ENCODE measurements at places on chromosomes 12 and 14. TPM values are rescaled to one million over a fixed set of nuclear protein-coding genes. Genes with fewer than 3 reads are reported as not detected.

- no peak overlapping the region for H3K27ac ChIP-seq
- H3K36me3 ChIP-seq, result no peaks in the 10 kb centered on the region
- no peak for DNase-seq
- H3K4me1 ChIP-seq, result no peaks in the 10 kb centered on the region
- H3K27me3 ChIP-seq, result no peaks in the 10 kb centered on the region
These were observed 88.8 kb downstream of the KCNH5 start for GRCh38 chr14:62956413-62956812.

- DNase-seq, result no peak
- H3K27ac ChIP-seq, result no peak overlapping the region
- H3K4me1 ChIP-seq, result peaks cover 19% of the 10 kb centered on the region
- peaks cover 9% of the 10 kb centered on the region for H3K36me3 ChIP-seq
These were observed 154.9 kb downstream of the CHST11 start for GRCh38 chr12:104611671-104612070.

GRCh38 chr14:53062856-53063255, 90.3 kb downstream of the DDHD1 start:
- DNase-seq, result no peak
- H3K4me1 ChIP-seq, result no peaks in the 10 kb centered on the region
- H3K4me3 ChIP-seq, result no peak overlapping the region
- no peaks in the 10 kb centered on the region for H3K27me3 ChIP-seq

The C12orf60 gene
- 4.0 TPM for total RNA-seq

GRCh38 chr14:103456167-103456835, 66.3 kb downstream of the CKB start:
- no peak for DNase-seq
- H3K4me3 ChIP-seq, result no peak overlapping the region
- H3K36me3 ChIP-seq, result peaks cover 33% of the 10 kb centered on the region
- H3K27ac ChIP-seq, result peak overlapping the region; percentile 10
- no peaks in the 10 kb centered on the region for H3K27me3 ChIP-seq
- peaks cover 8% of the 10 kb centered on the region for H3K4me1 ChIP-seq

The ACSM4 gene
- total RNA-seq, result not detected

- H3K4me3 ChIP-seq, result no peak overlapping the region
- no peak overlapping the region for H3K27ac ChIP-seq
- DNase-seq, result no peak
- no peaks in the 10 kb centered on the region for H3K36me3 ChIP-seq
- no peaks in the 10 kb centered on the region for H3K4me1 ChIP-seq
These were observed 137.8 kb downstream of the SLC15A4 start for GRCh38 chr12:128685903-128686475.

GRCh38 chr12:49783917-49784676, 42.7 kb downstream of the TMBIM6 start:
- peaks cover 10% of the 10 kb centered on the region for H3K4me1 ChIP-seq
- no peak overlapping the region for H3K27ac ChIP-seq
- H3K27me3 ChIP-seq, result no peaks in the 10 kb centered on the region
- H3K36me3 ChIP-seq, result no peaks in the 10 kb centered on the region
- DNase-seq, result no peak
- no peak overlapping the region for H3K4me3 ChIP-seq

The ADAM21 gene
- not detected for total RNA-seq

DNA sequence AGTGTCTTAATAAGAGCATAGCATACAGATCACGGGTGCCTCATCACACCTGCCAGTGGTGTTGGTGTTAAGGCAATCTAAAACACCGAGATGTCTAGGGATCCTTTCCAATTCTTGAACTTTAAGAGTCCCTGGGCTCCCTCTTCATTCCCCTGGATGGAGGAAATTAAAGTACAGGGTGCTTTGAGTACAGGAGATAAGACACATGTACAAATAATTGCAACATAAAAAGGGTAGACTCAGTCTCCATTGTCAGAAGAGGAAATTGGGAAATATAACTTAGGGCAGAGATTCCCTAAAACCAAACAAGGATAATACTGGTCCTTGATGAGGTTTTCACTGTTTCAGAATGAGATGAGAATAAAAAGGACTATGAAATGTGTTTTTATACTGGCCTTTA, 34.9 kb downstream of the SCFD1 start:
- DNase-seq, result no peak
- H3K27me3 ChIP-seq, result no peaks in the 10 kb centered on the region
- no peaks in the 10 kb centered on the region for H3K4me1 ChIP-seq
- no peak overlapping the region for H3K4me3 ChIP-seq
- H3K36me3 ChIP-seq, result peaks cover 7% of the 10 kb centered on the region

DNA sequence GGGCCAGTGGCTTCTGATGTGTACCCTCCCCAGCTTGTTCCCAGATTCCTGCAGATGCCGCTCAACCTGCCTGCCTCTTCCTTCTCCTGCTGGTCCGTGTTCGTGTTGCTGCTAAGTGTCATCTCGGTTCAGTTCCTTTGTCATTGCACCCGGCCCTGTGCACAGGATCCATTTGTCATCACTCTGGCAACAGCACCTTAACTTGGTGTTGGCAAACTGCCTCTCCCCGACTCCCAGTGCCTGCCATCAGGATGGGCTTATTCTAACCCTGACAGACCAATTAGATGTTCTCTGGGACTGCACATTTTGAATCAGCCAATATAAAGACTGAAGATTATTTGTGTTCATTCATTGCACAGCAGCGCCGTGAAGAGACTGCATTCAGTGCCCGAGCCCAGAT, 73.3 kb downstream of the CCDC92 start:
- H3K4me3 ChIP-seq, result no peak overlapping the region
- H3K27ac ChIP-seq, result no peak overlapping the region
- H3K4me1 ChIP-seq, result no peaks in the 10 kb centered on the region
- DNase-seq, result no peak
- no peaks in the 10 kb centered on the region for H3K36me3 ChIP-seq

- H3K4me1 ChIP-seq, result peaks cover 43% of the 10 kb centered on the region
- H3K36me3 ChIP-seq, result no peaks in the 10 kb centered on the region
- H3K27me3 ChIP-seq, result no peaks in the 10 kb centered on the region
- DNase-seq, result no peak
These were observed 18.5 kb downstream of the NCOR2 start for GRCh38 chr12:124548854-124549378.

DNA sequence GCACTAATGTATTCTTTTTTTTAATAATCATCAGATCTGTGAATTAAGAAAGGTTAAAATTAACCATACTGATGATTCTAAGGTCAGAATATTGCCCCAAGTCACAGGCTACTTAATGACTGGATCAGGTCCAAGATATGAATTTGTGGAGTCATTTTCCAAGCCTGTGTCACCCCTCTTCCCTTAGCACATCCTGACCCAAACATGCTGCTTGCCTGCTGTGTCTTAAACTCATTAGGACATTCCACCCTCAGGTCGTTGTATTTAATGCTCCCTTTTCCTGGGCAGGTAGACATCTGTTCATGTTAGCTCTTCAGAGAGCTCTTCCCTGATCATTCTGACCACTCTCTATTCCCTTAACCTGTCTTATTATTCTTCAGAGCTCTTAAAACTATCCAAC, 463.5 kb upstream of the PDE3A start:
- no peaks in the 10 kb centered on the region for H3K4me1 ChIP-seq
- no peak for DNase-seq
- H3K27ac ChIP-seq, result no peak overlapping the region
- no peak overlapping the region for H3K4me3 ChIP-seq
- no peaks in the 10 kb centered on the region for H3K36me3 ChIP-seq
- no peaks in the 10 kb centered on the region for H3K27me3 ChIP-seq

GRCh38 chr12:114697243-114697716, 13.3 kb upstream of the TBX3 start:
- no peak overlapping the region for H3K4me3 ChIP-seq
- no peak for DNase-seq
- peaks cover 96% of the 10 kb centered on the region for H3K27me3 ChIP-seq

- no peak overlapping the region for H3K4me3 ChIP-seq
- H3K27ac ChIP-seq, result 0 out of 2 replicates have a peak overlapping the region, but pooled peaks have one; percentile 56
- peaks cover 16% of the 10 kb centered on the region for H3K4me1 ChIP-seq
- no peaks in the 10 kb centered on the region for H3K36me3 ChIP-seq
- no peak for DNase-seq
- no peaks in the 10 kb centered on the region for H3K27me3 ChIP-seq
These were observed 123.1 kb upstream of the KRR1 start for GRCh38 chr12:75634244-75635222.

The KRT86 gene
- 5.7 TPM for total RNA-seq

DNA sequence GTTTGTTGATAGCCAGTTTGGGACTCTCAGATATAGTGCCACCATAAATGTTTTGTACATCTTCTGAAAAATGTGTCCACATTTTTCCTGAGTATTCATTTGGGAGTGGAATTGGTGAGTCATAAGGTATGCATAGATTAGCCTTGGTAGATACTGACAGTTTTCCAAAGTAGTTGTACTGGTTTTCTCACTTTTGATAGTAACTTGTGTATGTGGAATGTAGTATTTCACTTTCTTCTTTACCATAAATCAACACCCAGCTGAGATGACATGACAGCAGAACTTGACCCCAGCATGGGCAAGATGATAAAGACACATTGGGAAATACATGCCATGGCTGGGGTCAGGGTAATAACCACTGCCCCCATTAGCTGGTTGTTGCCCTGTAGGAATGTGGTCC, 5.4 kb downstream of the FBXW8 start:
- no peaks in the 10 kb centered on the region for H3K27me3 ChIP-seq
- DNase-seq, result peak; percentile 58
- peaks cover 56% of the 10 kb centered on the region for H3K4me1 ChIP-seq
- H3K36me3 ChIP-seq, result no peaks in the 10 kb centered on the region
- peak overlapping the region; percentile 97 for H3K27ac ChIP-seq

The PNP gene
- total RNA-seq, result 26.9 TPM

DNA sequence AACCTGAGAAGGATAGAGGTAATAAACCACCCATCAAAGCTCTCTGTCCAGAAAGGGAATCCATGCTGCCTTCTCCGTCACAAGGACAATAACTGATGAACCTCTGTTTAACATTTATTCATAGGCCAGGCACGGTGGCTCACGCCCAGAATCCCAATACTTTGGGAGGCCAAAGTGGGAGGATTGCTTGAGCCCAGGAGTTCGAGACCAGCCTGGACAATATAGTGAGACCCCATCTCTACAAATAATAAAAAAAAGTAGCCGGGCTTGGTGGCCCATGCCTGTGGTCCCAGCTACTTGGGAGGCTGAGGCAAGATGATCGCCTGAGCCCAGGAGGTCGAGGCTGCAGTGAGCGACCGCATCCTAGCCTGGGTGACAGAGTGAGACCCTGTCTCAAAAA, 7.1 kb upstream of the FOS start:
- no peaks in the 10 kb centered on the region for H3K36me3 ChIP-seq
- no peaks in the 10 kb centered on the region for H3K27me3 ChIP-seq
- no peak overlapping the region for H3K4me3 ChIP-seq

The NUMB gene
- 64.5 TPM for total RNA-seq

- H3K4me1 ChIP-seq, result no peaks in the 10 kb centered on the region
- H3K27ac ChIP-seq, result no peak overlapping the region
- H3K4me3 ChIP-seq, result no peak overlapping the region
- DNase-seq, result no peak
These were observed 571.7 kb downstream of the RPS29 start for GRCh38 chr14:49014476-49014875.

DNA sequence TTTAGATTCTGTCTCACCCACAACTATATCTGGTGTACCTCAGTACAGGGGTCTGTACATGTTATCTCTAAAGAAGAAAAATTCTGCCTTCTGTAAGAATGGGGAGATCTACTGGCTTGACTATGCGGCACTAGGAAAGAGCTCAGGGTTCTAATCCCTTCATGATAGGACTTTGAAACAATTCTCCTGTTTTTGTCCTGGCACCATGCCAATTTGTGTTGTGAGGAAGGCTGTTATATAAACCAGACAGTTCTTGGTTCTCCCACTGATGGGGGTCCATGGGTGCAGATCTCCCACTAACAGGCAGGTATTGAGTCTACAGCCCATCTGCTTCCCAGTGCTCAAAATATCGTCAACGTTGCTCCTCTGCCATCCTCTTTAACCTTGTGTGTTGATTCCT, 883.7 kb downstream of the GALC start:
- DNase-seq, result no peak
- no peaks in the 10 kb centered on the region for H3K27me3 ChIP-seq
- no peak overlapping the region for H3K27ac ChIP-seq
- H3K4me3 ChIP-seq, result no peak overlapping the region

DNA sequence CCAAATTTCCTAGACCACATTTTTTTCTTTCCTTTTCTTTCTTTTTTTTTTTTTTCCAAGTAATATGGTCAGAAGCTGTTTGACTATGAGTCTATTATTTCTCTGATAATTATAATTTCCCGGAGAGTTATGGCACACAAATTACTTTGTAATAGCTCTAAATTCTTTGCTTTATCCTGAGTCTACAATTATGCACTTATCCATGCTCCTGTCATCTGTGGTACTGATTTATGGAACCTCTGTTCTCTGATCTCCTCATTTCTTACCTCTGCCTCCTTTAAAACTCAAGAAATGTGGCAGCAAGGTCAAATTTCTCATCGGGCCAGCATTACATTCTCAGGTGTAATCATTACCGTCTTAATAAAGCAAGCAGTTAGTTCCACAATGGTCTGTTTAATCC, 282.1 kb downstream of the PAWR start:
- H3K27ac ChIP-seq, result no peak overlapping the region
- no peak overlapping the region for H3K4me3 ChIP-seq
- H3K27me3 ChIP-seq, result no peaks in the 10 kb centered on the region
- H3K36me3 ChIP-seq, result no peaks in the 10 kb centered on the region
- H3K4me1 ChIP-seq, result peaks cover 10% of the 10 kb centered on the region

The SCNN1A gene
- 460 TPM for total RNA-seq

DNA sequence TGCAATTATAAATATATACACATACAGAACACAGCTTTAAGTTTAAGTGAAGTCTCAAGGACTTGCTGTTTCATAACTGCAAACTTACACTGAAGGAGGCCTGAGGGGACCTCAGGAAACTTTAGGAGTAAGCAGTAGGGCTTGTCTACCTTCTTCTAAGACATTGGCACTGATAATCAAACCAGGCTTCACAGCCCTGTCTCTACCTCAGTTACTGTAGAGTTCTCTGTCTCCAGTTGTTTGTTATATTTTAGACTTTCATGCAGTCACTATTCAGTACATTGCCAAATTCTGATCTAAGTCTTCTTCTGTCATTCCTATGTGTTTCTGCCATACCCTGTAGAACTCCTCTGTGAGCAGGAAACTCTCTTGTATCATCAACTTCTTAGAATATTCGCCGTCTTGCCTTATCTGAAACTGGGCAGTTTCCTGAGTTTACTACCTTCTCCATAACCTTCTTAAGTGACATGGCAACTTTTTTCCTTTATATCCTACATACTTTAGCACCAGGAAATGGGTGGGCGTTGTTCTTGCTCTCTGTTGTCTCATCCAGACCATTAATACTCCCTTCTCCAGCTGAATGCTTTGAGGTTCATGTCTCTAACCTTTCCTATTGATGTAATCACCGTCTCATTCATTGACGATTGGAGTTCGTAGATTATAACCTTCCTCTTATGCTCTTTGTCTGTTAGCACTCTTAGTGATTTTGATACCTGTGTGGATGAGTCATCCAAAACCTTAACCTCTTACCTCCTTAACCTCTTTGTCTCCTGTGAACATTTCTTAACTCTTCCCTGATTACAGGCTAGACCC, 11.4 kb downstream of the APAF1 start:
- DNase-seq, result no peak
- H3K27ac ChIP-seq, result peak overlapping the region; percentile 57
- H3K4me1 ChIP-seq, result peaks cover 13% of the 10 kb centered on the region
- no peak overlapping the region for H3K4me3 ChIP-seq
- H3K36me3 ChIP-seq, result no peaks in the 10 kb centered on the region

GRCh38 chr12:7154901-7155470, 24.8 kb downstream of the CLSTN3 start:
- H3K4me1 ChIP-seq, result peaks cover 35% of the 10 kb centered on the region
- H3K27ac ChIP-seq, result peak overlapping the region; percentile 50
- H3K27me3 ChIP-seq, result no peaks in the 10 kb centered on the region
- DNase-seq, result no peak

The SLC2A3 gene
- total RNA-seq, result 26.2 TPM

- peak; percentile 68 for DNase-seq
- H3K36me3 ChIP-seq, result peaks cover 20% of the 10 kb centered on the region
- H3K4me1 ChIP-seq, result no peaks in the 10 kb centered on the region
- peak overlapping the region; percentile 99 for H3K27ac ChIP-seq
- peak overlapping the region; percentile 94 for H3K4me3 ChIP-seq
These were observed 645 bp downstream of the FOXA1 start for GRCh38 chr14:37594238-37594970.

Measured in PC-9 (cell line).